ENCODE measurements at places on chromosomes 16 and 17.

- DNase-seq = no peak
Measured at GRCh38 chr16:5065813-5066212, at the start of gene C16orf89. Gene C16orf89 (minus strand): TSS chr16:5065956. CDS start chr16:5065908, 48 bp downstream.

GRCh38 chr16:67647111-67647651, 2.2 kb downstream of the CARMIL2 start:
- DNase-seq = no peak

GRCh38 chr17:48718227-48718760, 4.0 kb downstream of the PRAC1 start:
- DNase-seq = no peak

DNA sequence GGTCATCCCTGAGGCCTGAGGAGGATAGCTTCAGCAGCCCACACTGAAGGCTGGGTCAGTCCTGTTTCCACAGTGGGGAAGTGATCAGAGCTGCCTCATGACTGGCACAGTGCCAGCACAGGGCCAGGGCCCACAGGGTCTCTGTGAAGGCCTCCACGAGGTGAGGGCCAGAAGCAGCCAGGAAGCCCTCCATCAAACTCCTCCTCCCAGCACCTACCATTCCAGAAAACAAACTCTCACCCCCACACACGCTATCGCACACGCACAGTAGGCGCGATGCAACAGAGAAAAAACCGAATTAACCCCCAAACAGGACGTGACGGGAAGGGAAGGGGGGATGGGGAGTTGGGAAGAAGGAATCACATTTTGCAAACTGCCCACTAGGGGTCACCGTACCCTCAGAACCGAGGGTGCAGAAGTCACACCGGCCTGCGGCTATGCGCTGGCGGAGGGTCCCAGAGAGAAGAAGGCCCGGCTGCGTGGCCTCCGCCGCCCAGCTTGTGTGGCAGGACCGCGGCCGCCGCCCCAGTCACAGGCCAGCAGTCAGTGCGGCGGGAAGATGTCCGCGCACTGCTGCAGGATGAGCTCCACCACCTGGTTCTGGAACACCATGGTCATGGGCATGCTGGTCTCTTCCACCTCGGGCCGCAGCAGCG, 37.6 kb downstream of the ARHGAP27 start:
- DNase-seq = peak; percentile 75

DNA sequence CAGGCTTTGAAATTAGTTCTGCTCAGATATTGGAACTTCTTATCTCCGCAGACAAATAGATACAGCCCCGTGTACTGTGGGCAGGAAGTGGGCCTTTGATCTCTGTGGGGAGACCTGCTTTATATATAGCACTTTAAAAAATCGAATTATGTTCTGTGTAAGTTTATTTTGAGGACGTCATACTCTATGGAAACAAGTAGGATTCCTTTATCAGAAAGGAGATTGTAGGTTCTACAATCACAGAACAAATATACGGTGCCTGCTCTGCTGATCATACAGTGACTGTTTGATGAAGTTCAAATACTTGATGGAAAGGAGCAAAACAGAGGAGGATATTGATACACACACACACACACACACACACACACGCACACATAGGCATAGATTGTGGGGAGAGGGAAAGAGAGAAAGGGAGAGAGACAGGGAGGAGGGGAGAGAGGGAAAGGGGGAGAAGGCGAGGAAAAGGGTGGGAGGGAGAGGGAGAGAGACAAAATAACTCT, 14.7 kb upstream of the TMEM220 start:
- DNase-seq = no peak

DNA sequence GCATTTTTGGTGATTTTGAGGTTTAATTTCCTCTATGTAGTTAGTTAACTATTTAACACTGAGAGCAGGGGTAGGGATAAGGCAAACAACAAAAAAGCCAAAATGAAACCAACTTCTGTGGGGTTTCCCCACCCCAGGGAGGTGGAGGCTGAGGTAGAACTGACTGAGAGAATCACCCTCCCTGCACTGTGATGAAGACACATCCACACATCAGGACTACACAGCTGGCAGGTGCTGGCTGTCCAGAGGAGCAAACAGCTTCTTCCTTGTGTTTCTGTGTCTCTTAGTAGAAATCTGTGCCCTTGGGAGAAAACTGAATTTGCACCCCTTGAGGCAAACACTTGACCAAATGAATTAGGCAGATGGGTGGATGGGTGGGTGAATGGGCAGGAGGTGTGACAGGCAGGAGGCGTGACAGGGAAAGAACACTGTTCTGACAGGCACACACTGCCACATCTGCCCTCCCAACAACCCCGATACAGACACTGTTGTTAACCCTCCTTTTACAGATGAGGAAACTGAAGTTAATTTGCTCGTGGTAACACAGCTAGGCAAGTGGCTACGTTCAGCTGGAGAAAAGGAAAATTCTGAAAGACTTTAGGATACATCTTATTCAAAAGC, 62.9 kb upstream of the AMZ2 start:
- no peak for DNase-seq

- peak; percentile 44 for DNase-seq
Measured at GRCh38 chr17:81365148-81365600, 30.1 kb upstream of the BAHCC1 start.

GRCh38 chr16:11101695-11102522, 154.1 kb downstream of the SOCS1 start:
- DNase-seq = no peak

DNA sequence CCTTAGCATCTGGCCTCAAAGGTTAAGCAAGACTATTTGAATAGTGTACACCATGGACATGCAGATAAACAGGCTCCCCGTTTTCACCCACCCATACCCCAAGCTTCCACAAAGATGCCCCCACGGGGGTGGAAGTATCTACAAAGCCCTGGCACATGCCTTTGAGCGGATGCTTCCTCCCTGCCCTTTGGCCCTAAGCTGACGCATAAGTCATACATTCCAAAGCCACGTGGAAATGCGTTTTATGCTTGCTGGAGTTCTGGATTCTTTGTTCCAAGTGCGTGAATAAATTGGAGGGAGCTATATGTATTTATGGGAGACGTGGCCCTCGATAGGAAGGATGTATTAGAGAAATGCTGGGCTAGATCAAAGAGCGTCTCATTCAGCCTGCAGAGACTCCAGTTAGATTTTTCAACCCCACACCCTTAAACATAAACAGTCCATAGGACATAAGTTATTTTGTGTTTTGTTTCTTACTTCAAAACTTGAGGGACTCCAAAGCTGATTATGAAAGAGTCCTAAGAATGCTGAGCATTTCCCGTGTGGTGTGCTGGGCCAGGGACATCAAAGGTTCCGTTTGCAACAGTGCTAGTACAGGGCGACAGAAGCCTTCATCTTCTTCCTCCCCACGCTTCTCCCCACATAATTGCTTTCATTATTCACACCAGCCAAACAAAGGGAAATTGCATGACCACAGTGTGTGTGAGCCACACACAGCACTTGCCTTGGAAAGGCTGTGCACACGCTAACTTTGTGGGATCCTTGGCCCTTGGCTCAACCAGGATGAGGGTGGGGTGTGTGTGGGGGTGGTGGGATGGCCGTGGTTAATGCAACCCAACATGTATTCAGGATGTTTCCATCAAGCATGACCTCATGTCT, 73.6 kb downstream of the WIPI1 start:
- DNase-seq = peak; percentile 95

- DNase-seq = no peak
Measured at GRCh38 chr17:49823614-49824013, 24.3 kb downstream of the TAC4 start.

All from fibroblast of gingiva (primary cell).